ENCODE measurements at places on chromosomes 12 and 14.

- DNase-seq, result no peak
Measured at GRCh38 chr12:71333418-71333817, 106.2 kb upstream of the LGR5 start.

DNA sequence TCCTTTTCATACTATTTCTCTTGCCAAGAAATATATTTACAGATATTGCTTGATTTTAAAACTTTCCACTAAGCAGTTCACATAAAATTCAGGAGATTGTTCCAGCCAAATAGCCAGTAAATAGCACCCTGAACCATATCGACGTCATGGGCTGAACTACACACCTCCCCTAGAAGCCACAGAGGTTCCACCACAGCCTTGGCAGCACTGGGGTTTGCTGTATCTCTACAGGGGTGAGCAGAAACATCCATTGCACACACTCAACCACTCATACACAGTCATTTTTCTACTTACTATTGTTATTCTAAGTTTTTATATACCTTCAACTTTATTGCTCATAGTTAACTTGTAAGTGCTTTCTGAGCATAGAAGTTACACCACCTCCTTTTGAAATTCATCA, 8.1 kb upstream of the EIF2S3B start:
- DNase-seq, result no peak

- DNase-seq, result no peak
Measured at GRCh38 chr12:53871367-53871766, 67.3 kb upstream of the HOXC13 start.

GRCh38 chr12:103975368-103975767, 9.7 kb downstream of the TDG start:
- DNase-seq, result no peak

DNA sequence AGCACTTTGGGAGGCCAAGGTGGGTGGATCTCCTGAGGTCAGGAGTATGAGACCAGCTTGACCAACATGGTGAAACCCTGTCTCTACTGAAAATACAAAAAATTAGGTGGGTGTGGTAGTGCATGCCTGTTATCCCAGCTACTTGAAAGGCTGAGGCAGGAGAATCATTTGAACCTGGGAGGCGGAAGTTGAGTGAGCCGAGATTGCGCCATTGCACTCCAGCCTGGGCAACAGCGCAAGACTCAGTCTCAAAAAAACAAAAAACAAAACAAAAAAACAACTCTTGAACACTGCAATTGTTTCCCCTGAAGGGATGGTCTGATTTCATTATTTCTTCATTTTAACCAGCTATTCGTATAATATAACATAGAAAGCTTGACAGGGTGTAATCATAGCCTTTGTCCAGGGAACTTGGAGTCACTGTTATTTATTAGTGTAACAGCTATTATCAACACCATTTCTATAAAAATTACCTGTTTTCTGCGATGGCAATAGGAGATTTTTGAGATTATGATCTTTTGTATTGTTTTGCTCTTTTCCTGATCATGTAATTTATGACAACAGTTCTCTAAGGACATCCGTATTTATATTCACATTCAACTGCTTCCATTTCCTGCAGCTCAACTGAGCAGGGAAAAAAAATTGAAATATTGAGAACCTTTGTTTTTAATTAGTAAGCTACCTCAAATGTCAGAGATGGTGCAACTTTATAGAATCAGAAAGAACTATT, 94.7 kb downstream of the DIP2B start:
- no peak for DNase-seq

DNA sequence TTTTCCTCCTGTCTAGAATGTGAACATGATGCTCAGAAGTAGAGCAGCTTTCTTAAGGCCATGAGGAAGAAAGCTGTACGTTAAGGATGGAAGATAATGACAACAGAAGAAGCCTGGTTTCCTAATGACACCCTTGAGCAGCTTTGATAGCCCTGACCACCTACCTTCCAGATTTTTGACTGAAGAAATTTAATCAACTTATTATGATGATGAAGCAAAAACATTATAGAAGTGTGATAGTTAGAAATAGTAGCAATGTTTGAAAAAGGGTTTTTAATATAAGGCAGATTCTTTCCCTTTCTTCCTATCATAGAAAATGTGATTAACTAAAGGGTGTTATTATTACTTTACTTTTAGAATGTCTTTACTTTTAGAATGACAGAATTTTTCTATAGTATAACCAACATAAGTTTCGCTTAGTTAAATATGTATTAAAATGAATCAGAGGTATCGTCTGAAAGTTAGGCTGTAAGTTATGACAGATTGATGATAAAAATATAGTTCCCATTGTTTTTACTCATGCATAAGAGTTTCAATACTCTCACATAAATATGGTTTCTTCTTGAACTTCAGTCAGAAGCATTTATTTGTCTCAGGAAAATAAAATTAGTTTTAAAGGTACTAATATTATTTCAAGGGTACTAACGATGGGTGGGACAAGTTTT, 50.1 kb upstream of the PPFIA2 start:
- peak; percentile 5 for DNase-seq

DNA sequence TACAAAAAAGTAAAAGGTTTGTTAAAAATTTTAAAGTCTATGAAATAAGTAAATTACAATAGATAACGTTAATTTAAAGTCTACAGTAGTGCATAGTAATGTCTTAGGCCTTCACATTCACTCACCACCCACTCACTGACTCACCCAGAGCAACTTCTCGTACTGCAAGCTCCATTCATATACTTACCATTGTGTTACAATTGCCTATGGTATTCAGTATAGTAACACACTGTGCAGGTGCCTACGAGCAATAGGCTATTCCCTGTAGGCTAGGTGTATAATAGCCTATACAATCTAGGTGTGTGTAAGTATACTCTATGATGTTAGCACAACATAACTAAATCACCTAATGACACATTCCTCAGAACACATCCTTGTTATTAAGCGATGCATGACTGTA, 435.3 kb upstream of the TMTC1 start:
- DNase-seq, result no peak

- peak; percentile 69 for DNase-seq
Measured at GRCh38 chr12:3047961-3048360, 29.2 kb upstream of the TSPAN9 start.

GRCh38 chr12:951176-951575, 1.7 kb upstream of the RAD52 start:
- no peak for DNase-seq

- peak; percentile 75 for DNase-seq
Measured at GRCh38 chr14:49862089-49862673, 9.6 kb upstream of the NEMF start.

DNA sequence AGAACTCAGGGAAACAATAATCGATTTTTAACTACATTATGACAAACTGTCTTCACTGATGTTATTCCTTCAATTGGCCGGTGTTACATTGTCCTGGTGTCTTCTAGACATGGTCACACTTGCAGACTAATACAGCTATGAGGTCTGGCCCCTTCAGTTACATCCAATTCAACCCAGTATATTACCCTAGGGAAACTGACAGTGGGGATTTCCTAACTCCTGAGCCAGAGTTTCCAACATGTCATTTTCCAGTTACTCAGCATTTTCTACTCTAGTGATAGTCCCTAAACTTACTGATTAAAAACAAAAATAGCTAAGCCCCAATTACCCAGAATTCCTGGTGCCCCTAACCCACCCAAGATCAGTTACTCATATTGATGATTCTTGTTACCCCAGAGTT, 21.1 kb downstream of the IFNG start:
- no peak for DNase-seq
